ENCODE measurements at places on chromosomes 3 and 15. TPM values are rescaled to one million over a fixed set of nuclear protein-coding genes. Genes with fewer than 3 reads are reported as not detected.

DNA sequence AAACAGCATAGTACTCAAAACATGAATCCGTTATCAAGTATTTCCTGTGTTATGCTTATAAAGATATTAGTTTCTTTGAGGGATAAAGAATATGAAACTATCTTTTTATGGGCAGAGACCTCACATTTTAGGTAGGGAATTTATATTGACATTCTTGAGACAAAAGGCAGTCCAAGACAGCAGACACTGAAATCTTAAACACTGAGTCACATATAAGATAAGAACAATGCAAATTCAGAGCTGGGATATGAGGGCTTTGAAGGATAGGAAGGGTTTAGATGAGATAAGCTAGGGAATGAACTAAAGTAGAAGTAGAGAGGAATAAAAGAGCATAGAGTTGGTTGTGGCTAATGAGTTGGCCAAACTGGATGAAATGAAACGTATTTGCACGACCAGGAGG is 58.4 kb downstream of the ASTE1 start:
- DNase-seq, result no peak

Gene SEMA3G
- 7.5 TPM for total RNA-seq

Gene BTLA
- 0.91 TPM for total RNA-seq

- DNase-seq, result no peak
Observed at GRCh38 chr3:30871720-30872119, 22.7 kb downstream of the GADL1 start.

Gene P2RY13
- 1.2 TPM for total RNA-seq

DNA sequence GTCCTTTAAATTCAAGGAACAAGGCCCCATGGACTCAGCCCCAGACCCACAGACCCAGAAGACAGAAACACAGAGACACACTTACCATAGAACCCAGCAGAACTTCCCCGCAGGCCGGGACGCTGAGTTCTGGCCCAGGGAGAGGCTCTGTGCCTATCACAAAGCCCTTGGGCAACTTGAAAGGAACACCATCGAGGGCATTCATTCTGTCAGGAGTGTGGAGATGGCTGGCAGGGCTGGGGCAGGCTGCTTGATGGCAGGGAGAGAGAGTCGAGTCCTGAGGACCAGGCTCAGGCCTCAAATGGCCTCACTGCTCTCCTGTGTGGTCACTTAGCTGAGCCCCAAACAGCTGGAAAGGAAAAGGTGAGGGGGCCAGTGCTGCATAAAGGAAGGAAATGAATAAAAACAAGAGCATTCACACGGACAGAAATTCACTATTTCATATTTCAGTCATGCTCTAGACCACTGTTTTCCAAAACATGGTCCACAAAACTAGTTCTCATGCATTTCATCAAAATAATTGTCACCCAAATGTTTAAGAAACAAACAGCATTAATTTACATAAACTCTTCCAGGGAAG is 8.9 kb downstream of the UBAP1L start:
- DNase-seq, result no peak

GRCh38 chr15:77430213-77430612 is 9.5 kb downstream of the HMG20A start:
- no peak for DNase-seq

GRCh38 chr3:106172780-106173179 is 304.0 kb upstream of the CBLB start:
- no peak for DNase-seq

Gene LACTB
- 12.4 TPM for total RNA-seq

- no peak for DNase-seq
Observed at GRCh38 chr15:71496336-71496955, 313.9 kb upstream of the NR2E3 start.

GRCh38 chr3:128665362-128666021 is 14.9 kb upstream of the RPN1 start:
- no peak for DNase-seq

DNA sequence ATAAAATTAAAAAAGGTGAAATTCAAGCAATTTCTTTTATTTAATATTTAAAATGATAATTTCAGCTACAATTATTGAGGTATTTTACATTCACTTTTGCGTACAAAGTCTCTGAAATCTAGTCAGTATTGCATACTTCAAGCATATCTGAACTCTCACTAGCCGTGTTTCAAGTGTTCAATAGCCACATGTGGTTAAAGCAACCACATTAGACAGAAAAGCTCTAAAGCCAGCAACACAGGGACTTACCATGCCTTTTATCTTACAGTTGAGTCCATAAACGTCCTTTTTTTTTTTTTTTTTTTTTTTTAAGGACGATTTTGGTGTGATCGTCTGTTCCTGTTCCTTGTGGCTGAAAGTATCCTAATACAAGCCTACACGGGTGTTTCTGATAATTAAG is 257.0 kb upstream of the RGMA start:
- DNase-seq, result no peak

DNA sequence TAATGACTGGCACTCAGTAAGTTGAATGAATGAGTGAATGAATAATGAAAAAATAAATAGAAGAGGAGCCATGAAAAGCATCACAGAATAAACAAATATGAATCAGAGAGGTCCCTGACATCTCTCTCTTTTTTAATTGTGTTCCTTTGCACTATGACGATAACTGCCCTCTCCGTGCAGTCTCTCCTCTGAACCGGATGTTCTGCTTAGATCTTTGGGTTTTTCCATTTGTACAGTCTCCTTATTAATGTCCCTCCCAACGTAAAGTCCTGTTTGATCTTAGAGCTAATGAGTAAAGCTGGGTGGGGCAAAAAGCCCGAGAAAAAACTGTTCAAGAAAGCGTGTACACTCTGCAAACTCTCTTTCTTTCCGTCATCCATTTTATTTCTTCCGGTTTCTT is 28.3 kb upstream of the BHLHE40 start:
- DNase-seq, result no peak

Gene LARP6
- 19.1 TPM for total RNA-seq
